Activated CD4-positive, alpha-beta T cell treated with anti-CD3 and anti-CD28 coated beads, Interleukin-2, amount 10 ng/mL, durations not matched to agents 7 days and 5 days (primary cell): ENCODE measurements at places on chromosomes 12 and 14. TPM values are rescaled to one million over a fixed set of nuclear protein-coding genes. Genes with fewer than 3 reads are reported as not detected.

DNA sequence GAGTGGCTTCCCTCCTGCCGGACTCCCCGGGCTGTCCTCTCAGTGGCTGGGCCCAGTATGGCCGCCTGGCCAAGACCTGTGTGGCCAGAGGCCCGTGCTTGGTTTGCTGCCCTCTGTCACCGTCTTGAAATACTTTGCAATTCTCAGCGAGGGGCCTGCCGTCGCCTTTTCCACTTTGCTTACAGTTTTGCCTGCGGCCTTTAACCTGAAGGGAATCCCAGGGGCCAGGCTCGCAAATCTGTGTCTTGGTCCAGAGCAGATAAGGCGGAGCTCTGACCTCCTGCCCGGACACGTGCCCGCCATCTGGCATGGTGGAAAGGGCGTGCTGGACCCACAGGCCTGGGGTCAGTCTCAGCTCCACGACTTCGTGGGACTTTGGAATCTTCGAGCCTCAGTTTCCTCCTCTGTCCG, 10.9 kb upstream of the AMN start:
- no peak overlapping the region for H3K4me3 ChIP-seq
- H3K36me3 ChIP-seq = peaks cover 7% of the 10 kb centered on the region
- H3K27me3 ChIP-seq = no peaks in the 10 kb centered on the region
- no peak overlapping the region for H3K27ac ChIP-seq
- no peak for DNase-seq

DNA sequence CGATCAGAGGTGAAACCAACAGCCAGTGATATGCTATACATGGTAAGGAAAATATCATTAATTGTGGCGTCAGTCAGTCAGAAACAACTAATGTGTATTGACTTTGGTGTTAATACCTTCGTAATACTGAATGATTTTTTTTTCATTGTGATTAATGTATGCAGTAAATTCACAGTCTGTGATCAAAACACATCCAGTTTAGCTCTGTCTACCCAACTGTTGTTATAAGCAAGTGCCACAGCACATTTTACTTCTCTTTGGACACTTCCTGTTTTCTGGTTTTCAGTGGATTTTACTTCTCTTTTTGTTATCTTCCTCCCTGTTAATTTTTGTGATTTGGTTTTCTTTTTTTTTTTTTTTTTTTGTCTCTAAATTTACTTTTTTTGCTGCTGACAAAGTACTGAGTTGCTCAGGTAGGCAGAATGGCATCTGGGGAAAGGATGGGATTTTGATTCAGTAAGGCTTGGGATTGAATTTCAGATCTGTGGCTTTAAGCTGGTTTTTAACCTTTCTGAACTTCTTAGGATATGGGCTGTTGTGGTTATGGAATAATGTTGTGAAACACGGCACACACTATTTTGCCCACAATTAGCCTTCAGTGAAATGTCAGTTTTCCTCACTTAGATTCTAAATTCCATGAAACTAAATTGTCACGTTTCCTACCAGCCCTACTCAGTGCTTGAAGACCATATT, 604 bp downstream of the GLIPR1 start:
- H3K36me3 ChIP-seq = peaks cover 23% of the 10 kb centered on the region
- H3K27ac ChIP-seq = peak overlapping the region; percentile 97
- DNase-seq = no peak
- no peaks in the 10 kb centered on the region for H3K27me3 ChIP-seq
- H3K4me1 ChIP-seq = peaks cover 76% of the 10 kb centered on the region

Gene CD163
- not detected for total RNA-seq

Gene TAS2R14
- 2.9 TPM for total RNA-seq

DNA sequence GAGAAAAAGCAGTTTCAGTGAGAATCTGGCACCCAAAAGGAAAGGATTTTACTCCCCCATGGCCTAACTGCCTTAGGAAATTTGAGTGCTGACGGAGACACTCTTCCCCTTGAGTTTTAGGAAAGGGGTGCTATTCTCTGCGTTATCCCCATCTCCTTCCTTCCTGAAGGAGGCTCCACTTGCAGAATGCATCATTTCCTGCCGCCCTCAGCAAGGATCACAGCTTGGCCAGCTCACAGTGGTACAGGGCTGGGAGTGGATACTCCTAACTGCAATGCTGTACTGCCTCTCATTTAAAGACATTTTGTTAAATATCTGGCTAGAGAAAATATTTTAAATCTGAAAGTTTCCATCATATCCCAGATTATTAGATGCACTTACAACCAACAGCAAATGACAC, 33.0 kb downstream of the RDH12 start:
- no peak overlapping the region for H3K4me3 ChIP-seq
- no peaks in the 10 kb centered on the region for H3K4me1 ChIP-seq

DNA sequence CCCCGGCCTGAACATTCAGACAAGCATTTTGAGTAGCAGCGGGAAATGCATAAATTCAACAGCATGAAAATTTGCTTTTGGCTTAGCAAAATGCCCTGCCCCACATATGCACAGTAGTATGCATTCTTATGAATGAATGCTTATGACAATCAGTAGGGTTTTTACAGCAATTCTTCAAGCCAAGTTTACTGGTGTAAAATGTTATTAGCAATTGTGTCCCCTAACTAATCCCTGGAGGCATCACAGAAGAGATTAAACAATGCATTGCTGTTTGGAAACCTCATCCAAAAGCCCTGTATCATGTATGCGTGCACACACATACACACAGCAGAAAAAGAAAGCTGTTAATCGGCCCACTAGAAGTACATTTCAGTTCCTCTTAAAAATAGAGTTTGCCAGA, 406.5 kb downstream of the LRIG3 start:
- no peaks in the 10 kb centered on the region for H3K27me3 ChIP-seq
- no peaks in the 10 kb centered on the region for H3K4me1 ChIP-seq
- H3K4me3 ChIP-seq = no peak overlapping the region
- H3K27ac ChIP-seq = no peak overlapping the region

GRCh38 chr12:68915055-68915454, 17.9 kb downstream of the CPM start:
- no peak overlapping the region for H3K4me3 ChIP-seq
- H3K27ac ChIP-seq = no peak overlapping the region
- no peaks in the 10 kb centered on the region for H3K4me1 ChIP-seq
- no peak for DNase-seq
- no peaks in the 10 kb centered on the region for H3K27me3 ChIP-seq

DNA sequence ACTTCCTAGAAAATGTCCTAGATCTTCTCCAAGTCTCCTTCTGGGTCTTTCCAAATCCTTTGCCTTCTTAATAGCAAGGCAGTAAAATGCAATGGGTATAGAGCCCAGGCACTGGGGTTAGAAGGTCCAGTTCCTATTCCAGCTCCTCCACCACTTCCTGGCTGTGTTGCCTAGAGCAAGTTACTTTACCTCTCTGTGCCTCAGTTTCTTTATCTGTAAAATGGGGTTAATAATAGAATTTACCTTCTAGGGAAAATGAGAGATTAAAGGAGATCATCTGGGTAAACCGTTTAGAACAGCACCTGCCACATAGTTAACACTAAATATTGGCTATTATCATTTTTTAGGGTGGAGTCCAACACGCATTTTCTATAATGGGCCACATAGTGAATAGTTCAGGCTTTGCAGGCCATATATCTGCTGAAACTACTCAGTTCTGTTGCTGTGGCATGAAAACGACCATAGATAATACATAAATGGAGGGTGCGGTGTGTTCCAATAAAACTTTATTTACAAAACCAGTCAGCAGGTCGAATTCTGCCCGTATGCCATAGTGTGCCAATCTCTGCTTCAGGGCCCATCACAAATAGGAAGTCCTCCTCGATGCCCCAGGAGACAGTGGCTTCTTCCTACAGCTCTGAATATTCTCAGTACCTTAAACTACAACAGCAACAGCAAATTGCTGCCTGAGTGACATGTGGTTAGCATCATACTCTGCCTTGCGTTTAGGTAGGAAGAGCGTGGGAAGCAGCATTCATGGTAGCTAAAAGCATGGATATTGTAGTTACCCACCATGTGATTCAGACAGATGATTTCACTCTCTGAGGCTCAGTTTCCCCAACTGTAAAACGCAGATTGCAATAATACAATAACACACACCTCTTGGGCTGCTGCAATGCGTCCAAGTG, 60.9 kb downstream of the SVOP start:
- peaks cover 1% of the 10 kb centered on the region for H3K27me3 ChIP-seq
- no peaks in the 10 kb centered on the region for H3K36me3 ChIP-seq
- H3K4me3 ChIP-seq = no peak overlapping the region
- H3K27ac ChIP-seq = no peak overlapping the region

DNA sequence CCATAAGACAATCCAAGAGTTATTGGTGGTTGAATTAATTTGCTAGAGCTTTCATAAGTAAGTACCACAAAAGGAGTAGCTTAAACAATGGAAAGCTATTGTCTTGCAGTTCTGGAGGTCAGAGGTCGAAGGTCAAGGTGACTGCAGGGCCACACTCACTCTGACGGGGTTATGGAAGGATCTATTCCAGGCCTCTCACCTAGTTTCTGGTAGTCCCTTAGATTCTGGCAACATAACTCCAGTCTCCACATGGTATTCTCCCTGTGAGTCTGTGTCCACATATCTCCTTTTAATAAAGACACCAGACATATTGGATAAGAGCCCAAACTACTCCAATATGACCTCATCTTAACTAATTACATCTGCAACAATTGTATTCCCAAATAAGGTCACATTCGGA, 273.4 kb downstream of the FOXN3 start:
- DNase-seq = no peak
- H3K4me1 ChIP-seq = no peaks in the 10 kb centered on the region
- H3K36me3 ChIP-seq = no peaks in the 10 kb centered on the region
- no peak overlapping the region for H3K4me3 ChIP-seq
- H3K27me3 ChIP-seq = no peaks in the 10 kb centered on the region

Gene IFI27L2
- total RNA-seq = 91.3 TPM

DNA sequence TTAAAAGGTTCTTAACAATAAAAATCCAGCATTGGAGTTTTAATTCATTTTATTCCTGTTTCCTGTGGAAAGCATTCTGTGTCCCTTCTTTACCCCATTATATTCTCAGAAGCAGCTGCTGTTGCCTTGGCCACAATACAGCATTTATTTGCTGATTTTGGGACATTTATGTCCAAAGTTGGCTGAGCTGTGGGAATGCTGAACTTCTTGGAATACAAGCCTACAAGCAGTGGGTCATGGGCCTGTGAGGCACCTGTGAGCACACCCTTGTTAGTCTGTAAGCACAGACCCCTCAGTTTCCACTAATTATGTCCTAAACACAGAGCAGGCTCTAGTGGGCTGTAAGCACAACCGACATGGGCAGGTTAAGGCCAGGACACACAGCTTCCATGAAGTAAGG, 122.2 kb upstream of the IGF1 start:
- H3K27ac ChIP-seq = no peak overlapping the region
- no peaks in the 10 kb centered on the region for H3K4me1 ChIP-seq
- DNase-seq = no peak

GRCh38 chr14:106872611-106873446, 1346.4 kb downstream of the TMEM121 start:
- peaks cover 30% of the 10 kb centered on the region for H3K4me1 ChIP-seq
- peak; percentile 79 for DNase-seq
- H3K36me3 ChIP-seq = no peaks in the 10 kb centered on the region
- H3K27ac ChIP-seq = no peak overlapping the region

Gene TAS2R8
- not detected for total RNA-seq

DNA sequence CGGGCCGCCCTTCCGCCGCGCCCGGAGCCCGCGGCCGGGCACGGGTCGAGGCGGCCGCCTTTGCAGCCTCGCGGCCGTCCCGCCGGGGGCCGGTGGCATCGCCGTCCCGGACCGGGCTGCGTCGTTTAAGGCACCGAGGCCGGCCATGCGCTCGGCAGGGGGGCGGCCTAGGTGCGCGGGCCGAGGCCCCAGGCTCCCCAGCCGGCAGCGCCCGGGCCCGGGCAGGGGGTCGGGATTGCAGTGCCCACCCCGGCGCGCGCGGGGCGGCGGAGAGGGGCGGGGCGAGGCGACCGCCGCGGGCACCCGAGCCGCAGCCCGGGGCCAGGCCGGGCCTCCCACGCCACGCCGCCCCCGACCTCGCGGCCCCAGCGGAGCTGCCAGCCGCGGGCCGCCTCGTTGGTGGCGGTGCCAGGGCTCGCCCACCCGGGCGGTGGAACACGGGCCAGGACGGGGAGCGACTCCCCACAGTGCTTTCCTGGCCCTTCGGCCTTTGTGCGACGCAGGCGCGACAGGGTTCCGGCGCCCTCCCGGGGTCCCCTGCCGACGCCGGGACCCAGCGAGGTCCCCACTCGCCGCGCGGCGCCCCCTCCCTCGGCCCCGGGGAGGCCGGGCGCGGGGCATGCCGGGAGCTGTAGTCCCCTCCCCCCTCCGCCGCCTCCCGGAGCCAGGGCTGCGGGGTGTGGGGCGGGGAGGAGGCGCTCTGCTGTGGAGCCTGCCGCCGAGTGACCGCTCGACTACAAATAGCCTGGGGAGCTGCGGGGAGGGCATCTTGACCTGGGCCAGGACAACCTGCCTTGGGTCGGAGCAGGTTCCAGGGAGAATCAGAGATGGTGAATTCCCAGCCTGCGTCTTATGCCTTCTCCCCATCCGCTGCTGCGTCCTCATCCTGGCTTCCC, 769 bp downstream of the FKBP4 start:
- H3K4me1 ChIP-seq = peaks cover 20% of the 10 kb centered on the region
- peak overlapping the region; percentile 90 for H3K27ac ChIP-seq
- H3K27me3 ChIP-seq = peaks cover 5% of the 10 kb centered on the region
- peak overlapping the region; percentile 89 for H3K4me3 ChIP-seq
- DNase-seq = peak; percentile 73

DNA sequence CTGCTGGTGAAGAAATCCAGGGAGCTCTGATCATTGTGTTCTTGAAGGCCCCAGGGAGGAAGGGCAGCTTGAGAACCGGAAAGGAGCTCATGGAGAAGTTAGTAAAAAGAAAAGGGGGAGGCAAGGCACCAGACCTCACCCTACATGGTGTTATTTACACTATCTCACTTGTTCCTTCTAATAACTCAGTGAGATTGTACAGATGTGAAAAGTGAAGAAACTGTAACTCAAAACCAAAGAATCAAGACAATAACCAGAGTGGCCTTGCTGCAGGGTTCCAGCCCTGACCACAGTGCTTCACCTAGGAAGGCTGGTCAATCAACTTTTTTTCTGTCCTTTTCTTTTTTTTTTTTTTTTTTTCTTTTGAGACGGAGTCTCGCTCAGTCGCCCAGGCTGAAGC, 353.6 kb downstream of the TMTC2 start:
- DNase-seq = no peak
- no peaks in the 10 kb centered on the region for H3K4me1 ChIP-seq
- no peaks in the 10 kb centered on the region for H3K36me3 ChIP-seq
- H3K4me3 ChIP-seq = no peak overlapping the region

DNA sequence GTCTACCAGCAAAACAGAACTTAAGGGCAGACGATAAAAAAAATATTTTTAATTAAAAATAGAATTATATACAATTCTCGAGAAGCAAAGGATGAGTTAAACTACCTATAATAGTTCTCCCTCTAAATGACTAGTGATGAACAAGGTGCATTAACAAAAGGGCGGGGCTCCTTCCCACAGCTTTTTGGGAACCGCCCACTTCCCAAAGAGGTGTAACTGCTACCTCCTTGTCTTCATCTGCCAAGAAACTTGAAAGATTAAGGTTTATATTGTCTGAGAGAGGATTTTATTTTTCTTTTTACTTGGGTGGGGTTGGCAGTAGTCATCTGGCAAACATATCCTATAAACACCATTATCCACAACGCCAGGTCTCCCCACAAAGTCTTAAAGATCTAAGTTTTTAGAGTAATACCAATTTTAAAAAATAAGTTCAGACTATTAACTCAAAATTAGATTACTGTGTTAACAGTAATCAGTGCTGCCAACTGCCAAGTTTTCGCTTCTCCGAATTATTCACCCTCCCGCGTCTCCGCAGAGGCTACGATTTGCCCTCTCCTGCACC, 938 bp downstream of the RALGAPA1 start:
- peak overlapping the region; percentile 98 for H3K4me3 ChIP-seq
- no peaks in the 10 kb centered on the region for H3K27me3 ChIP-seq
- H3K4me1 ChIP-seq = peaks cover 27% of the 10 kb centered on the region
- DNase-seq = no peak
- H3K36me3 ChIP-seq = peaks cover under 1% of the 10 kb centered on the region

Gene CLEC14A
- total RNA-seq = not detected

Gene HSP90AA1
- total RNA-seq = 527 TPM

Gene GYS2
- not detected for total RNA-seq
